ENCODE measurements at places on chromosomes 12 and 14.

- DNase-seq, result no peak
Measured at GRCh38 chr12:113961921-113962710, 4.0 kb downstream of the RBM19 start.

DNA sequence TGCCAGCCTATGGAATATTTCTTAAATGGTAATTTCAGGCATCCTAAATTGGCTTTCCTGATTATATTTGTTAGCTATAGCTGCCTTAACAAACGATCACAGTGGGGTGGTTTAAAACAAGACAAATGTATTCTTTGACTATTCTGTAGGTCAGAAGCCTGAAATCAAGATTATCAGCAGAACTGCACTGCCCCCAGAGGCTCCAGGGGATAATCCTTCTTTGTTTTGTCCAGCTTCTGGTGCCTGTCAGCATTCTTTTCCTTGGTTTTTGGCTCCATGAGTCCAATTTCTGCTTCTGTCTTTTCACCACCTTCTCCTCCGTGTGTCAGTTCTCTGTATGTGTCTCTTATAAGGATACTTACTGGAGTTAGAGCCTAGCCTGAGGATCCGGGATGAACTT, 1282.2 kb upstream of the USP15 start:
- DNase-seq, result no peak

GRCh38 chr14:21686468-21686867, 12.8 kb upstream of the OR4E1 start:
- DNase-seq, result no peak

GRCh38 chr14:63853831-63854293, 1.1 kb downstream of the SYNE2 start:
- peak; percentile 89 for DNase-seq

- no peak for DNase-seq
Measured at GRCh38 chr12:16281157-16281556, 3.7 kb upstream of the SLC15A5 start.
